ENCODE measurements at places on chromosomes 12 and 14.
A peak's percentile ranks its signal among the peaks of the same experiment; 100 is the strongest.

- no peak for DNase-seq
Measured at GRCh38 chr12:31037931-31038330, 35.7 kb upstream of the DDX11 start.

DNA sequence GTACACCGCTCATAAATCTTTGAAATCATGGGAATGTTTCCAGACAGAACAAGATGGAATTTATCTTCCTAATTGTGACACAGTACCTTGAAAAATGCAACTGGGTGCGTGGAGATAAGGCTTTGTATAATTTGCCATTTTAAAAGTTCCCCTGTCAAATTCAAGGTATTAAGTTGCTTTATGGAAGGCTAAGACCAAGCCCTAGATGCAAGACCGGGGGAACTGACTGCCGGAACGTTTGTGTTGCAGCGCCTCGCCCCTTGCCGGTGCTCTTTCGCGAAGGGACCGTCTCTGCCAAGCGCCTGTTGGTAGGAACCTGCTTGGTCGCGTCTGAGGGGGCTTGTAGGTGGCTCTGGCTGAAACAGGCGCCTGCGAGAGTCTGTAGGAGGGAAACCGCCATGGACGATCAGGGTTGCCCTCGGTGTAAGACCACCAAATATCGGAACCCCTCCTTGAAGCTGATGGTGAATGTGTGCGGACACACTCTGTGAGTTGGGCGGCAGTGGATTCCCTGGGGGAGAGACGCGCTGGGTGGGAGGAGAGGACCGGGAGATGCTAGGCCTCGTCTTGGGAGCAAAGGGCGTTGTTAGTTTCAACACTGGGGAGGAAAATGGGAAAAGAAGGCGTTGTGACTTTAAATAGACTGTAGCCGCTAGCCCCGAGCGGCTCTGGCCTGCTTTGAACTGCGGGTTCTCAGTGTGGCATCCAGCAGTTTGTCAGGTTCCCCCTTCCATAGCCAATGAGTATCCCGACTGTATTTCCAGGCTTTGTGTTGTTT lies at the start of gene MNAT1:
MNAT1 (plus strand) TSS at position 297 of the 778 bp plus-strand sequence; CDS start at position 399, 102 bp downstream.
- peak; percentile 72 for DNase-seq

DNA sequence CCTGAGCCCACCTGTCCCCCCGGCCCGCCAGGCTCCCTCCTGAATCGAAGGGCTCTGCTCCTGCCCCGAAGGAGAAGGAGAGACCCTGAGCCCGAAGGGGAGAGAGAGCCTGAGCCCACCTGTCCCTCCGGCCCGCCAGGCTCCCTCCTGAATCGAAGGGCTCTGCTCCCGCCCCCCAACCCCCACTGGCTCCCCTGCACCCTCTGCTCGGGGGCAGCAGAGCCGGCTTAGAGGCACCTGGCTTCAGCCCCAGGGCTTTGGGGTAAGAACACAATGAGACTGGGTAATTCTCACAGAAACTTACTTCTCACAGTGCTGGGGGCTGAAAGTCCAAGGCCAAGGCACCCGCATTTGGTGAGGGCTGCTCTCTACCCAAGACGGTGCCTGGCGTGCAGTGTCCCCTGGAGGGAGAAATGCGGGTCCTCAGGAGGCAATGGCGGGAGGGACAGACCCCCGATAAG lies 53.1 kb upstream of the FBRSL1 start:
- no peak for DNase-seq

DNA sequence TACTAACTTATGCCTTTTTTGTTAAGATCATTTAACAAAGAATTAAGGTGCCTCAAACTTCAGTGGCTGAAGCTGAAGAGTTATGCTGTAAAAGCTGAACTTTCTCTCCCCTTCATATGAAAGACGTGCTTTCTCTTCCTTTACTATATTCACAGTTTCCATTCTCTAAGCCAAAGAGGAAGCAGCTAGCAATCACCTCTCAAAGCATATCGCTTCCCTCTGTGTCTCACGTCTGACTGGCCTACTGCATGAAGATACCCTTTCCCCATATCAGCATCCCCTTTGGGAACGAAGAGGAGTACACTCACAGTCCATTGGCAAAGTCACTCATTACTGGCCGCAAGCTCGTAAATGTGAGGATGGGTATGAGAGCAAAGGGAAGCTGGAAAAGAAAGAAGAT lies 34.9 kb downstream of the SLC11A2 start:
- no peak for DNase-seq

DNA sequence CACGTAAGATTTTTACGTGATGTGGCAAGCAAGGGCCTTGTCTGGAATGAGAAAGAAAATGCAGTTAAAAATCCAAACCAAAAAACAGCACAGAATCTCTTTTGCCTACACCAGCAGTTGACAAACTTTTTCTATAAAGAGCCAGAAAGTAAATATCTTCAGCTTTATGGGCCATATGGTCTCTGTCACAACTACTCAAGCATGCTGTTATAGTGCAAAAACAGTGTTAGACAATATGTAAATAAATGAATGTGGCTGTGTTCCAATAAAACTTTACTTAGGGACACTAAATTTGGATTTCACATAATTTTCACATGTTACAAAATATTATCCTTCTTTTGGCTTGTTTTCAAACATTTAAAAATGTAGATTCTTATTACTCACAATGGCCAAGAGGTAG lies 6.2 kb upstream of the ELK3 start:
- DNase-seq, result no peak

DNA sequence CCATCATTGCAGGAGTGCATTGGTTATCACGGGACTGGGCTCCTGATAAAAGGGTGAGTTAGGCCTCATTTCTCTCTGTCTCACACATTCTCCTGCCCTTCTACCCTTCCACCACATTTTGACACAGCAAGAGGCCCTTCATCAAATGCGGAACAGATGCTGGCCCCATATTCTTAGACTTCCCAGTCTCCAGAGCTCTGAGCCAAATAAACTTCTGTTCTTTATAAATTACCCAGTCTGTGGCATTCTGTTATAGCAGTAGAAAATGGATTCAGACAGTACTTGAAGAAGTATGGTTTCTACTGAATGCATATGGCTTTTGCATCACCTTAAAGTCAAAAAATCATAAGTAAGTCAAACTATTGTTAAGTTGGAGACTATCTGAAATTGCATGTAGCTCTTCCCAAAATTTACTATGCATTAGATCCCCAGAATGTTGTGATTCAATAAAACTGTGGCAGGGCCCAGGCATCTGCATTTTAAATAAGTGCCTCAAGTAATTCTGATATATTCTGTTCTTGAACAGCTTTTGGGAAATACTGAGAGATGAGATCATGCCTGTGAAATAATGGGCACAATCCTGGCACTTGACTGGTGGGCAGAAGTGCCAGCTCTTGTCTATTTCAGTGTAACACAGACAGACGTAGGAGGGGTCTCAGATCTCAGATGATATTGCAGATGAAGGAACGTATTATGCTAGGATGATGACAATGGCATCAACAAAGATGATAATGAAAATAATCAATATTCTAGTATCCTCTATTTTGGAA lies 68.2 kb downstream of the E2F7 start:
- DNase-seq, result no peak

GRCh38 chr14:57464008-57464730 lies 29.5 kb downstream of the CCDC198 start:
- DNase-seq, result no peak

DNA sequence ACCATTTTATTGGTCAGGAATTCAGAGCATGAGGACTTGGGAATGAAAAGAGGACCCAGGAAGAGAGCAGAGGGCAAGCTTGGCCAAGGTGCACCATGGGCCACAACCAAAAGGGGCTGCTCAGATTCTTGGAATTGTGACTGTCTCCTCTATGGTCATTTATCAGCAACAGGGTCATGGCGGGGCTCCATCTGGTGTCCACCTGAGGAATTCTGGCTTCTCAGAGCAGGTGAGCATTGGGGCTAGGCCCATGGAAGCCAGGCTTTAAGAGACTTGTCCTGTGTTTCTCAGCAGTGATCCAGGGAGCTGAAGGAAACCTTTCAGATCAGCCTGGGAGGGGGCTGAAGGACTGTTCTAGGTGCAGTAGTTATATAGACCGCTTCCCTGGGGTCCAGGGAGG lies 2.6 kb upstream of the RIN3 start:
- DNase-seq, result no peak
